ENCODE measurements at places on chromosomes 3 and 15.

DNA sequence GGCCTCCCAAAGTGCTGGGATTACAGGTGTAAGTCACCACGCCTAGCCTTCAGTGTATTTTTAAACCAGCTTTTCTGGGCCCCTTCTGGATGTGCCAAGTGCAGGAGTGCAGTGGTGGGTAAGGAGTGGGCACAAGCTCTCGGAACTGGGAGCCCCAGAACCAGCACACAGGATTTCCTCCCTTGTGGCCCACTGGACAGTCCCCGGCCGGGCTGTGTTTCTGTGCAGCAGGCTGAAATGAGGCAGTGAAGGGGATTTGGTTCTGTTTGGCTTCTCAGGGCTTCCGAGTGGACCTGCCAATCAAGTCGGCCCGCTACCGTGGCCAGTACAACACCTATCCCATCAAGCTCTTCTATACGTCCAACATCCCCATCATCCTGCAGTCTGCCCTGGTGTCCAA is 14.4 kb downstream of the SEC61A1 start:
- DNase-seq, result no peak

GRCh38 chr15:40439461-40439959 is 1.2 kb upstream of the BAHD1 start:
- no peak for DNase-seq

- no peak for DNase-seq
Observed at GRCh38 chr3:119322021-119322834, 28.0 kb downstream of the ARHGAP31 start.

DNA sequence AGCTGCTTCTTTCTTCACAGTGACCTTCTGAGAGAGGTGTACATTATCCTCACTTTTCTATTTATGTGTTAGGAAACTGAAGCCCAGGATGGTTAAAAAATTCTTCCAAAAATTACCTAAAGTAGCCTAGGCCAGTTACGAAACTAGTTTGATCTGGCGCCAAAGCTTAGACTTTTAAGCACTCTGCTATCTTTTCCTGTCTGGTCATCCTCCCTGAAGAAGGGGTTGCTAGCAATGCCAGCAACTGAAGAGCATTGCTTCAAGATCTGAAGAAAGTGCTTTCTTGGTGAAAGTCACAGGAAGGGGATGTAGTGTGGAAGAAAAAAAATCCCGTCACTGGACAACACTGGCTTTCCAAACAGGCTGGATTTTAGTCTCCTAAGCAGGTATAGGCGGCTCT is 618.8 kb upstream of the GRM7 start:
- no peak for DNase-seq

DNA sequence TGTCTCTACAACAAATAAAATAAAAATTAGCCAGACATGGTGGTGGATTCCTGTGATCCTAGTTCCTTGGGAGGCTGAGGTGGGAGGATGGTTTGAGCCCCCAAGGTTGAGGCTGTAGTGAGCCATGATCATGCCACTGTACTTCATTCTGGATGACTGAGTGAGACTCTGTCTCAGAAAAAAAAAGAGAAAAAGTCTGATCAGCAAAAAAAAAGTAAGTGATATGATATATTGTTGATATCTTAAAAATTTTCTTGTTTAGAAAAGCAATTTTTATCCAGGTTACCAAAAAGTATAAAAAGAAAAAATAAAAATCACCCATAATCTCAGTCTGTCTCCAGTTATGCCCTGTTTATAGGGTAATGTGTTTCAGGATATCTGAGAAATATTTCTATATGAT is 251.4 kb downstream of the OTOL1 start:
- no peak for DNase-seq

- no peak for DNase-seq
Observed at GRCh38 chr3:123150449-123151215, 51.1 kb upstream of the SEC22A start.

DNA sequence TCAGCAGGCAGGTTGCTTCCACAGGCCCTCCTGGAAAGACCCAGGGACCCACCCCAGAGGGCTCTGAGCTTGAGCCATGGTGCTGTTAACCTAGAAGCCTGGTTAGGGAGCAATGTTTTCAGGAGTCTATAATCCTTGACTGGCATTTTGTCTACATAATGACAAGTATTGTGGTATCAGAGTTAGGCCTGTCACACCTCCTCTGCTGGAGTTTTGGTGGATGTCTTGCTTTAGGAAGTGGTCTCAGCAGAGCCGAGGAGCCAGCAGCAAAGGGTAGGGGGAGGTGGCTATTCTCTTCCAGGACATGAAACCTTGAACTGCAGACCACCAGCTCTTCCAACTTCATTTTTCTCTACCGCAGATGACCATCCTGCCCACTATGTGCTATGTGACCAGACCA is 76.1 kb downstream of the CLSTN2 start:
- DNase-seq, result no peak

GRCh38 chr3:31590650-31591049 is 57.9 kb downstream of the STT3B start:
- DNase-seq, result no peak

DNA sequence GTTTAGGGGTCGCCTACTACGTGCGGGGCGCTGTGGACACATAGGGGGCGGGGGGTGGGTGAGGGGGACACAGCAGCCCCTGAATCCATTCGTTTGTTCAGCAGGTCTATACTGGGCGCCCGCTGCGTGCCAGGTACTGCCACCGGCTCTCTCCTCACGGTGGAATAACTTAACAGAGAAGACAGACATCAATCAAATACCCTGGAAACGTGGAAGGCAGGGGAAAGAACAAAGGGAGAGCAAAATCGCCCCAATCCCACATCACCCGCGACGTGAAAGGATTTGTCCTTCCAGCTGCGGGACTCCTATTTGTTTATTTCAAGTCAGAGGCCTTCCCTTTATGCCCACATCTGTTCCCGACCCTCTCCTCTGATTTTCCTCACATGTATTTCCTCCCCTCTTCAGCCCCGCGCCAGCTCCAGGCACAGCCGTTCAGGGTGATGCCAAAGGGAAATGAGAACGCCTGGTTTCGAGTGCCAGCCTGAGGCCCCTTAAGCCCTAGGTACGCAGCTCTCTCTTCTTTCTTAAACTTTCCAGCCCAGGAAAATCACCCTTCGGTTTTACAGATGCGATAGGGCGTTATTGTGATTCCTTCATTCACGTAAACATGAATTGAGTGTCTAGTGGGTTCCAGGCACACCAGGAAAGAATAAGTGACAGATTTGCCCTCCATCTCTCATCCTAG is 726 bp upstream of the PROK2 start:
- DNase-seq, result no peak

- DNase-seq, result no peak
Observed at GRCh38 chr3:123082370-123083065, 15.7 kb downstream of the PDIA5 start.

- no peak for DNase-seq
Observed at GRCh38 chr15:50248994-50249582, 16.4 kb downstream of the HDC start.

GRCh38 chr3:101453961-101454360 is 59.1 kb downstream of the SENP7 start:
- no peak for DNase-seq

DNA sequence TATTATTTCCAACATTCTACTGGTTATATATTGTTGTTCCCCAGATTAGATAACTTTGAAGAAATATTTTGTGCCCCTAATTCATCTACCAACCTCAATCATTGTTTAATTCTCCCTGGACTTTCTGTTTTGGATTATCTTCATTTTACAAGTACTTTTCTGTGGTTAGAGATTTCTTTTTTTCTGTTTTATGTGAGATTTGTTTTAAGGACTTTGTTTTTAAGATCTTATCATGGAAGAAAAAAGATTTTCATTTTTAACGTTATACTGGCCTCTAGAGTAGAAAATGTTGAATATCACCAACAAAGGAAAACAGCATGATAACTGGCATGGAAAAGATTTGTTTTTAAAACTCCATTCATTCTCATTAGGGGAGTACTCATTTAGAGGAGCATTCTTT is 210.9 kb upstream of the KCNMB2 start:
- DNase-seq, result no peak

- DNase-seq, result no peak
Observed at GRCh38 chr3:65371053-65371452, 667.7 kb downstream of the MAGI1 start.

- no peak for DNase-seq
Observed at GRCh38 chr15:95470529-95470928, 860.0 kb upstream of the NR2F2 start.

DNA sequence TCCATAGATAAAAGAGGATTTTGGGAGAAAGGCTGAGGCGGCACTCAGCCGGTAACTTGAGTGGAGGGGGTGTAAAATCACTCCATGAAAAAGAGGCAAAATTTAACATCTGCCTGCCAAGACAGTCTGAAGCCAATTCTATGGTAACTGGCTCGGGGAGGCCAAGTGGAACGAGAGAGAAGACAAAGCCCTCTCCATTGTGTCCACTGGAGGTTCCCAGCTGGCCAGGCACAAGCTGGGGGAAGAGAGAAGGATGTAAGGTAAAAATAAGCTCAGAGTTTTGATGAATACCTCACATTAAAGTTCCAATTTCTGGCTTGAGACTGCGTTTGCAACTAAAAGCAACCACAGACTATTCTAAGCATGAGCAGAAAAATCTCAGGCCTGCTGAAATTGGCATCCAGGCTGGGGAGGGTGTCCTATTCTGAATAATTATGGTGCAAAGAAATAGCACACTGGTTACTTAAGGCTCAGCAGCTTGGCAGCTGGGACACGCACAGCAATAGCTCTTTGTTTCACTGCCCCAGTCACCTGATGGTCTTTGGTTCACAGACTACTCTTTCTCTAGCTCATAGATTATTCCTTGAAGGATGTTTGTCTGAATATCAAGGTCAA is 48.8 kb downstream of the CHRD start:
- no peak for DNase-seq

DNA sequence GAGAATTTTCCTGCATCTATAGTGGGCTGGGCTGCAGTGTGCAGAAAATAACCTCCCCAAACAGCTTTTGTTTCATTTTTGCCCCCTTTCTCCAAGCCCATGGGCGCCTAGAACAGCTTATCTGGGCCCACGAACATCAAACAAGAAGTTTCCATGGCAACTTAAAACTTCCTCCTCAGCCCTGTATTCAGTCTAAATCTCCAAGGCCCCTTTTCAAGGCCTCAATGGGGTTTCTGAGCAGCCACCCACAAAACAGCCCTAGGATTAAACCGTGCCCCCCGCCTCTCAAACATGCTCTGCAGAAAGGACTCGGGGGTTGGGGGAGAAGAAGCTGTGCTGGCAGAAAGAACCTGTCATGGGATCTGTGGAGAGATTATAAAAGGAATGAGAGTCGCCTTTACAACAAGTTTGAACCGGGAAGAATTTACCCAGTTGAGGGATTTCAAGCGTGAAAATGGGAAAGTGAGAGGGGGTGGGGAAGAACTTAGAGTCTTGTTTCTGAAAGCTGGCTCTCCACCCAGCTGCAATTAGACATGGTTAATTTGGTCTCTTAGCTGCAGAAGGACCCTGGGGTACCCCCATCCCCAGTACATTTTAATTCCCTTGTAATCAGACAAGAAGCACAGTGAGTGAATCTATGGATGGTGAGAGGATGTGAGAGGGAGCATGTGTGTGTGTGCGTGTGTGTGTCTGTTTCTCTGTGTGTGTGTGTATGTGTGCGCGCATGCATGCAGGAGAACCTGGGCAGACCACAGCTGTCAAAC is 4.3 kb upstream of the FAM107A start:
- DNase-seq, result no peak

- no peak for DNase-seq
Observed at GRCh38 chr3:14346642-14347041, 55.8 kb upstream of the SLC6A6 start.

DNA sequence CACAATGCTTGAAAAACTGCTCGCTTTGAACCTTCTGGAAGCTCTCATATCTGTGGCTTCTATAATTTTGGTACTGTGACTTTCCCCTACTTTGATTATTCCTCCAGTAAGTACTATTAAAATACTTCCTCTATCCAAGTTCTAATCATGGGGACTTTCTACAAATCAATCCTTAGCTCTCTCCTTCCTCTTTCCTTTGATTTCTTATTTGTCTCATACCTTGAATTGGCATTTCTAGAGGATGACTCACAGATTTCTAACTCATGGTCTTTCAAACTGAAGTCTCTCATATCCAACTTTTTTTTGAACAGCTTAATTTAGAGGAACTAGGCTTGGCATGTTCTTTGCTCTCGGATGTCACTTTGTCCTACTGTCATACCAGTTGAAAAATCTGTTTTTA is 241.8 kb downstream of the TBC1D5 start:
- DNase-seq, result no peak

GRCh38 chr3:179613807-179614206 is 9.2 kb downstream of the NDUFB5 start:
- no peak for DNase-seq

DNA sequence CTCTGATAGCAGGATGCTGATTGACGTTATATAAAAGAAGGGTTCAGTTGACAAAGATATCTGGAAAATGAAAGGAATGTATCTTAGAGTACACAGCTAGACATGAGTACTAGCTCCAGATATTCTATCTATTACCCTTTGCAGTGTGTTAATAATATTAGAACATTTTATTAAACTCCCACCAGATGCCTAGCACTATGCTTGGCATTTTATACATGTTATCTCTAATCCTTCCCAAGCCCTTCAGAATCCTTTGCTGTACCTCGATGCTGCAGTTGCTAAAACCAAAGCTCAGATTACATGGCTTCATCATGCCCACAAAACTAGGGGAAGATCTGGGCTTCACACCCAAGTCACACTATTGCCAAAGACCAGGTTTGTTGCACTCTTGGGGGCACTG is 350.1 kb upstream of the AZI2 start:
- DNase-seq, result no peak

DNA sequence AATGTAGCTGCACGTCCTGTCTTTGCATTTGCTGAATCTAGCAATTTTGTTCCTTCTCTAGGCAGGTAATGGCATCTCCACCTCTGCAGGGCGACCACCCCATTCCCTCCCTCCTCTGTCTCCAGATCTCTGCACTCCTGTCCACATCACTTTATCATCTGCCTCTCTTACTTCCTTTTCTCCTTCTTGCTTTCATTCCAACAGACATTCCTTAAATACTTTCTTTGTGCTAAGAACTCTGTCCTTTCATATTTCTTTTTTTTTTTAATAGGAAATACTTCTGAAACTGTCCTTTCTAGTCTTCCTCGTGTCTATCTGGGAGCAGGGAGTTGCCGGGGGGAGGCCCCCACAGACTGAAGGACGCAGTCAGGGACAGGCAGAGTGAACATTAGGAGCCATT is 7.2 kb downstream of the ITIH3 start:
- DNase-seq, result no peak

GRCh38 chr15:66565741-66566144 is at the start of gene LCTL:
Gene LCTL (minus strand): TSS chr15:66565998. CDS start chr15:66565365, 633 bp downstream.
- DNase-seq, result no peak

- no peak for DNase-seq
Observed at GRCh38 chr3:101824702-101825101, 24.6 kb upstream of the NFKBIZ start.

GRCh38 chr3:12659316-12660015 is 4.5 kb downstream of the RAF1 start:
- DNase-seq, result no peak

GRCh38 chr15:101489599-101490407 is at the start of gene PCSK6:
Gene PCSK6 (minus strand): TSS chr15:101489707. CDS start chr15:101489670, 37 bp downstream.
- DNase-seq, result no peak

- no peak for DNase-seq
Observed at GRCh38 chr3:173748105-173748504, 350.6 kb downstream of the NLGN1 start.

GRCh38 chr3:127987309-127987995 is 64.8 kb upstream of the SEC61A1 start:
- no peak for DNase-seq

- DNase-seq, result no peak
Observed at GRCh38 chr15:85718271-85718971, 76.3 kb downstream of the KLHL25 start.

- no peak for DNase-seq
Observed at GRCh38 chr15:75928680-75929608, 25.3 kb downstream of the FBXO22 start.

All from epithelial cell of proximal tubule (primary cell).